Activated naive CD4-positive, alpha-beta T cell treated with Interleukin-2 at 50 U/mL for 16 hours (primary cell): ENCODE measurements at places on chromosomes 11 and 22.

DNA sequence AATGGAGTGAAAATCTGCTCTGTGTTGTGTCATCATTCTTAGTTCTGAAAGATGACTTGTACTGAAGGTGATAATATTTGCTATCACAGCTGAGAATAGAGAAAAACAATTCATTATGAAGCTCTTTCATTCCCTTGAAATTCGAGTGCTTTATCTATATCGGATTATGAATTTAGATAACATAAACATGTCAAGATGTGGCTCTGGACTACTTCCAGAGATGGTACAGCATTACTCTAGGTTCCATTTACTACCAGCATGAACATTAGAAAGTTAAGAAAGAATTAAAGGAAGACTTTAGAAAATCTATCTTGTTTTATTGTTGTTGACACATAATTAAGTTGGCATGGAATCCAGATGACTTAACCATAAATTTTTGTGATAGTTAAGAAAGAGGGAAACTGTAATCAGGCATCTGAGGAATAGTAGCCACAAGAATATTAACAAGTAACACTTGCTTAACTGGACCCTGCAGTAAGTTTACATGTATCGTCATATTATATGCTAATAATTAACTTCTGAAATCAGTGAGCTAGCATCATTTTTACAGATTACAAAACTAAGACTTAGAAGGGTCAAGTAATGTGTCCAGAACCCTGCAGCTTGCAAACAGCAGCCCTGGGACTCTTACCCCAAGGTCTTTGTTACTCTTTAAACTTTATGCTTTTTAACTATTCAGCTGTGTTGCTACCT, 182.6 kb downstream of the DDX10 start:
- DNase-seq, result no peak

GRCh38 chr22:38038426-38038825, 18.8 kb upstream of the PICK1 start:
- DNase-seq, result no peak

GRCh38 chr11:63747011-63747410, 21.6 kb downstream of the ZFTA start:
- no peak for DNase-seq

DNA sequence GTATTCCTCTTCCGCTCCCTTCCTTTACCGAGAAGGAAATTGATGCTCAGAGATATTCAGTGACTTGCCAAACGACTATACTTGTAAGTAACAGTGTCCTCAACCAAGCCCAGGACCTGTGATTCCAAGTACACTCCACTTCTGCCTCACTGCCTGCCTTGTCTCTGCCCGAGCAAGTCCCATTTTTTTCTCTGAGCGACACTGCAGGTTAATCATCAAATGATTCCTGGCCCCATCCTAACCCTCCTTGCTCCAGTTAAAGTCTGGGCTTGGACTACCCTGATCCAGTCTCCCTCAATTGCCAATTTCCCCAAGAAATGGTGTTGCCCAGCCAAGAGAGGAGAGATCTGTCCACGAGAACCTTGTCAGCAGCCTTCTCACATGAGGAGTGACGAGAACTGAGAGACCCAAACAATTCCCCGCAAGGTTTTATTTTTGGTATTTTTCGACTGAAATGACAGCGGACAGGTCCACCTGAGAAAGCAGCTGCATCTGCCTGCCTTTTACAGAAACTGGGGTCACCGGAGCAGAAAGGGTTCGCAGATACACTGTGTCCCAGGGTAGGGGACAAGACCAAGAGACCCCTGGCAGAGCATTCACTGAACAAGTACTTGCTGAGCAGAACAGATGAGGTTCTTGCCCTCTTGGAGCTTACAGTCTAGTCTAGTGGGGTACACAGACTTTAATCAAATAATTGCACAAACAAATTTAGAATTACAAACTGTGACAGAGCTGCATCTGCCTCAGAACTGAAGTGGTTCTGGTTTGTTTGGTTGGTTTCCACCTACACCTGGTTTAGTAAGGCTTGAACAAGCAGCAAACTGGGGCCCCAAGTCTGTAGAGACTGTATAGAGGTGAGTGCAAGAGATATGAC, 11.4 kb downstream of the POU2AF1 start:
- no peak for DNase-seq

DNA sequence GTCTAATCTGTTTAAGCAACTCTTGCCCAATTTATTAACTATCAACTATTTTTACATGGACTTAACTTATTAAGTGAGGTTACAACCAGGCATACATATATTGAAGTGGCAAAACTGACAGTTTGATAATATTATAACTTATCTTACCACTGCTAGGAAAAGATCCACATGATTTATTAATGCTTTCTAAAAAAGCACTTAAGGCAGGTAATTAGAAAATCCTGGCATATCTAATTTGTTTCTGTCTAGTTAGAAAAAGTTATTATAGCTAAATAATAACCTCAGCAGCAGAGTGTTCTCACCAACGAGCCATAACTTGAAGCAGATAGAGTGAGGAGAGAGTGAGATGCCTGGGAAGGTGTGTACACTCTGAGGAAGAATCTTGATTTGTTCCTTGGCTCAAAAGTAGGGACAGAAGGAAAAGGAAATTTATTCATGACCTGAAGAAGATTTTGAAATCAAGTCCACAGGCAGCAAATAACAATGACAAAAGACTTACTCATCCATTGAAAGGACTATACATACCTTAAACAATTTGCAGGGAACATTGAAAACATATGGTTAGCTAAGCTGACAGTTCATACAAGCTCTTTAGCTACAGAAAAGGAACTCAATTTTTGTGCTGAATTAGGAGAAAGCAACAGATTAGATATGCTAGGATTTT, 7.1 kb upstream of the MUC15 start:
- DNase-seq, result no peak

DNA sequence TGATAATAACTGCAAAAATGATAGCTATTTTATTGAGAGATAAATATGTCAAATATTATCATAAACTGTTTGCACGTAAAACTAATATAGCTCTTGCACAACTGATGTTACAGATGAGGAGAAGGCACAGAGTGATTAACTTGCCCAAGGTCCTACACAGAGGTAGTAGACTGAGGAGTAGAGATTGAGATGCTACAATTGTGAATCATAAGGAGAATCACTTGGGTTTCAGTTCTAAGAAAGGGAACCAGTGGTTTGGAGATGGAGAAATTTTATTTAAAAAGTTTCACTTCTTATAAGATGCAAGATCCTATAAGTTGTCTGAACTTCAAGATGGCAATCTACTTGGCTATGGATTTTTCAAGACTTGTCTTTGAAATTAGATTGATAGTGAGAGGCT, 224.8 kb upstream of the RAG2 start:
- DNase-seq, result no peak

DNA sequence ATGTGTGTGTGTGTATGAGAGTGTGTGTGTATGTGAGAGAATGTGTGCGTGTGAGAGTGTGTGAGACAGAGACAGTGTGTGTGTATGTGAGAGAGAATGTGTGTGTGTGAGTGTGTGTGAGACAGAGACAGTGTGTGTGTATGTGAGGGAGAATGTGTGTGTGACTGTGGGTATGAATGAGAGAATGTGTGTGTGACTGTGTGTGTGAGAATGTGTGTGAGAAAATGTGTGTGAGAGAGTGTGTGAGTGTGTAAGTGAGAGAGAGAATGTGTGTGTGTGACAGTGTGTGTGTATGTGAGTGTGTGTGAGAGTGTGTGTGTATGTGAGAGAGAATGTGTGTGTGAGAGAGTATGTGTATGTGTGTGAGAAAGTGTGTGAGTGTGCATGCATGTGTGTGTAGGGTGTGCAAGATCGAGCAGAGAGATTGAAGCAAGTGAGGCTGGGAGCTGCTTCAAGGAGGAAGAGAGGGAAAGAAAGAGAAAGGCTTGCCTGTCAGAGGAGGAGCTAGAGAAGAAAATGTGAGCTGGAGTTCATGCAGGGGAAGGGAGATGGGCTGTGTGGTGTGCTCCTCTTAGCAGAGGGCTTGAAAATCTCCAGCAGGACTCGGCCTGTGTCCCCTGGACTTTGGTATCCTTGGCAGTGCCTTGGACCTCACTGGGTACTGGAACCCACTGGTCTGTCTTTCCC, 27.7 kb upstream of the TP53I11 start:
- DNase-seq, result no peak

DNA sequence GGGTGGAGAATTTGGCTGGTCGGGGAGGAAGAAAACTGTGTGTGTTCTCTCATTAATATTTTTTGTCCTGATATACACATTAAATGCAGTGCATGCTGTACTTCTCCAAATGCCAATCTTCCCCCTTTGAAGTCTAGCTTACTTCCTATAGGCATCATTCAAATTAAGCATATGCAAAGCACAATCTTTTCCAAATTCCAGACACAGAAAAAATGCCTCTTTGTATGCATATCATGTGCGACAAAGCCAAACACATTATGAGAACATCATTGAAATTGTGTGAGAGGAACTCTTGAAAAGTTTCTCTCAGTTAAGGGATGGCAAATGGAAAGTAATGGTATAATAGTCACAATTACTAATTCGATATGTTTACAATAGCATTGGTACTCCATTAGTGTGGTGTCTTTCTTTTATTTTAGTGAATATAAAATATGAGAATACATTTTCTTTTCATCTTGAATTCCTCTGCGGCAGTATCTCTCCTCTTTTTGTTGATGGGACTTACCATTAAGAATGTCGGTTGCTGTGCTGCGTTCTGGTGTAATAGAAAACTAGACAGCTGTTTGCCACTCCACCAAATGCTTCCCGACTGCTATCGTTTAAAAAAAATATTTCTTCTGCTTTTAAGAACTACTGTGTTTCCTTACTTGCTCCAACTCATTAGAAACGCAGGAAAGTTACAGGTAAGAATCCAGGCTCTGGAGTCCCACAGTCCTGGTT, 19.3 kb upstream of the NRIP3 start:
- DNase-seq, result no peak

GRCh38 chr22:23325183-23325582, 144.9 kb downstream of the BCR start:
- no peak for DNase-seq

- DNase-seq, result no peak
These were observed 6.6 kb upstream of the OR6X1 start for GRCh38 chr11:123760894-123761293.

DNA sequence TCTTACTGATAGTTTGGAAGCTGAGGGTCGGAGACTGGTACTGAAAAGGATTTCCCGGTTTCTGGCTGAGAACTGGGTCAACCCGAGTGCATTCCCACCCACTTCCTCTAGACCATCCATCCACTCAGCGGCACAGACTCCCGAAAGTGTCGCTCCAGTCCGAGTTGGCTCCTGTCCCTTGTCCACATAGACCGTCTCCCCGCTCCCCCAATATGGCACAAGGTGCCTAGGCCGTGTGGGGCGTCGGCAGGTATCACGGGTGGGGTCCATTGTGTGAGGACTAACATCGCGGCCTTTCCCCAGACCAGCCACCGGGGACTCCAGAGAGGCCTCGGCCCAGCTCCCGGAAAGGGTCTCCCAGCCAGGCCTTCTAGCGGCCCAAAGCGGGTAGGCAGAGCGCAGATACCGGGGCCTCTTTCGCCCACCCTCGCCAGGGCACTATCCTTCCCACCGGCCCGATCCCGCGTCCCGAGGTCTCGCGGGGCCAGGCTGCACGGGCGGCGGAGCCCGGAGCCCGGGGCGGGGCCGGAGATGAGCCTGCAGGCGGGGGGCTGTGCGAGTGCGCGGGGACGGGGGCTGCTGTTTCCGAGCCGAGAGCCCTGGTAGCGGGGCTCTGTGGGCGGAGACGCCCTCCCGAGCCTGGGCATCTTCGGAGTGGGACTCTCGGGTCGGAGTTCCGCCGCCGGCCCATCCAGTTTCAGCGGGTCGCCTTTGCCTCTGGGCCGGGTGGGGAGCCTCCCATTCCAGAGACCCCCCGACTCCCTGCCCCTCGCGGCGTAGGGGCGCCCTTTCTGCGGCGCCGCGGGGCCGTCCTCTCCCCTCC, 21.1 kb downstream of the SERPINH1 start:
- DNase-seq, result peak; percentile 73

DNA sequence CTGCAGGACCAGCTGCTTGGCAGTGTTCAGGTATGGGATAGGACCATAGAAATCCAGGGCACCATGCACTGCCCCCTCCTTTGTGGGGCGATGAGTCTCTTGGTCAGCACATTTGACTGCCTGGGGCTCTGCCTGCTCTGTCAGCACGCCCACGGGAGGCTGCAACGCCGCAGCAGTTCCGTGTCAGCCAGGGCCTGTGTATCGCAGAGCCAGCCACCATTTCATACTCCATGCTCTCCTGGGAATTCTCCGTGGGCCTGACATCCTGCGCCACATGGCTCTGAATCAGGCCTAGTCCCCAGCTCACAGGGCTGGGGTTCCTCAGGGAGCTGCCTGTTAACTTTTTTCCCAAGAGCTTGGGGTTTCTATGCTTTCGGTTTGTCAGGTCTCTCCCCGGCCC, 16.9 kb upstream of the RELT start:
- no peak for DNase-seq

DNA sequence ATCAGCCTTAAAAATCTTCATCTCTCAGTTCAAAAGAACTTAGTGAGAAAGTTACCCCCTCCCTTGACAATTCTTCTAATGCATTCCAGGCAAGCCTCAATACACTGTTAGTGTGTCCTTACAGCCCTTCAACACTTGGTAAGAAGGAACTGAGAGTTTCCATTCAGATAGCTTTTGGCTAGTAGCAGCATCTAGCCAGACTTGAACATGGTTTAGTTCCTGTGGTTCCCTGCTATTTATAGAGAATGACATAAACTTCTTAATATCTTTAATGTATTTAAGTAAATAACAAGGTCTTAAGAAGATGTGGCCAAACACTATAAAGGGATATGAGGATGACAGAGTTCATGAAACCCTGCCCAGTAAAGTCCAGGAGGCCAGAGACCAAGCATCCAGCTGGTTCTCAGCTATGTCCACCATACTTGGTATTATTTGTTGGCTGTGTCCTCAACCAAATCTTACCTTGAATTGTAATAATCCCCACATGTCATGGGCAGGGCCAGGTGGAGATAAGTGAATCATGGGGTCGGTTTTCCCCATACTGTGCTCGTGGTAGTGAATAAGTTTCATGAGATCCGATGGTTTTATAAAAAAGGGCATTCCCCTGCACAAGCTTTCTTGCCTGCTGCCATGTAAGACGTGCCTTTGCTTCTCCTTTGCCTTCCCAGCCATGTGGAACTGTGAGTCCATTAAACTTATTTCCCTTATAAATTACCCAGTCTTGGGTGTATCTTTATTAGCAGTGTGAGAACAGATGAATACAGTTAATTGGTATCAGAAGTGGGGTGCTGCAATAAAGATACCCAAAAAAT, 132.4 kb downstream of the LARGE1 start:
- no peak for DNase-seq

- no peak for DNase-seq
These were observed 17.3 kb downstream of the TOLLIP start for GRCh38 chr11:1292018-1292643.

- peak; percentile 19 for DNase-seq
These were observed 4.4 kb downstream of the CAVIN3 start for GRCh38 chr11:6315811-6316425.

- no peak for DNase-seq
These were observed 252.1 kb downstream of the SBF2 start for GRCh38 chr11:10041748-10042446.

DNA sequence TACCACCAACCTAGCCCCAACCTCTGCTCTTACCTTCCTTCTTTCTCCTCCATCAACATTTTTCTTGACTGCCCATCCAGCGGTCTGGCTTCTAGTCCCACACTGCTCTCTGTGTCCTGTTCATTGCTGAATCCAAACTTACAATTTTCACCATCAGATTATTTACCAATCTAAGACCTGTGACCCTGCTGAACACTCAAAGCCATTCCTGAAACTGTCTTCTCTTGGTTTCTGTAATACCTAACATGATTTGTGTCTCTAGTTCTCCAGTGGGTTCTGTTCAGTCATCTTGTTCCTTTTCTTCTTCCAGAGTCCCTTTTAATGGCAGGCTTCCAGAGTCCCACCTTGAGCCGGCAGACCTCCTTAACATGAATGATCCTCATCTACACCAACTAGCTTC, 24.1 kb downstream of the RRAS2 start:
- no peak for DNase-seq
